ENCODE measurements at places on chromosomes 3 and 15.

DNA sequence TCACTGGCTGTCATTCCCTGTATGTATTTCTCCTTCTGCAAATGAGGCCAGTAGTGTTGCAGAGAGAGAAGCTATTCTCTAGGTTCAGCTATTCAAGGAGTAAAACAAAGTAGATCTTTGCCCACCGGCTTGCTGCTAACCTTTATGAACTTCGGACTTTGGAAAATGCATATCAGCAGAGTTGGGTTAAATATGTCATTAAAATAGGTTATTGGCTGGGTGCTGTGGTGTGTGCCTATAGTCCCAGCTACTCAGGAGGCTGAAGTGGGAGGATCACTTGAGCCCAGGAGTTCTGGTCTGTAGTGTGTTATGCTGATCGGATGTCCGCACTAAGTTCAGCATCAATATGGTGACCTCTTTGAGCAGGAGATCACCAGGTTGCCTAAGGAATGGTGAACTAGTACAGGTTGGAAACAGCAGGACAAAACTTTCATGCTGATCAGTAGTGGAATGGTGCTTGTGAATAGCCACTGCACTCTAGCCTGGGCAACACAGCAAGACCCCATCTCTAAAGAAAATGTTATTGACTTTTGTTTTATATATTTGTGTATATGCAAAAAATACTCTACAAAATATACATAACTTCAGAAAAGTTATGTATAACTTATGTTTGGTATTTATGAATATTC, 53.4 kb downstream of the SACM1L start:
- no peak for DNase-seq

DNA sequence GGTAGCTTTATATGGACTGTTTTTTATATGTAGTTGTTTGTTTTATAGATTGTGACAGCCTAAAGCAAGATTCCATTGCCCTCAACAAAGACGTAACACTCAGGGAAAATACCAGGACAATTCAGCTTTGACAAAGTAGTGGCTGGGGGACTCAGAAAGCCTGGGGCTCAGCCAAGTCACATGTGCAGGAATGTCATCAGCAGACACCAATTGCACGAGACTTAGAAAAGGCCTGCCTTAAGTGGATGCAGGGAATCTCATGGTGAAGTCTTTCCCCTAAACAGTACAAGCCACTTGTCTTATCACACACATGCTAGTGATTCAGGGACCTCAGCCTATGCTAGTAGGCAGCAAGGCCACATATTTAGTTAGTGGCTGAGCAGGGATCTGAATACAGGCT, 381.8 kb upstream of the THBS1 start:
- no peak for DNase-seq

DNA sequence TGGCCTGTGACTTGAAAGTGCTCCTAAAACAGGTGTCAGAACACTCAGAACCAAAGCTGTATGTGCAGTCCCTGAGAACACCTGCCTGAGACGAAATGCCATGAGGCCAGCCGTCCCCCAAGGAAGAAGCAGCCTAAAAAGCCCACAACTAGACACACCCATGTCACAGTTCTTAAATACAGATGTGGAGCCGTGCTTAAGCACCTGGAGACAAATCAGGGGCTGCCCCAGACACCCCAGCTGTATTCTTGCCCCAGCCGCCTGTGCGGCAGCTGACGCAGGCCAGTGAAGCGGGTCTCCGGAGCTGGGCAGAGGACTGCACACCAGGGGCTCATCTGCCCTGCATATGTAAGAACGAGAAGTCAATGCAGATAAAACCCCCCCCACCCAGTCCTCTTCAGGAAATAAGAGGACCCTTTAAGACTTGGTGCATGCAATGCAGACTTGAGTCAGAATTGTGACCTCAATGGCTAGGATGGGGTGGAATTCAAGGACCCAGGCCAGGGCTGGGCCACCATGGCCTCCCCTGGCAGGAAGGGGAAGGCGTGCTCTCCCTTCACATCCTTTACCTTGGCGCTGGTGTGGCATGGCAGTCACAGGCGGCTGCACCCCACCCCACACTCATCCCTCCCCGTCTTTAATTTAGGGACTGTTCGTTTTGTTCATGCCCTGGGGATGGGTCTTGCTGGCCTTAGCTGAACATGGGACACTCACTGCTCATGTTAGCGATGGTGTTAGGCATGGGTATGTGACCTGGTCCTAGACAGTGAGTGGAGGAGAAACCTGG, 27.7 kb upstream of the PLXNA1 start:
- DNase-seq, result no peak

DNA sequence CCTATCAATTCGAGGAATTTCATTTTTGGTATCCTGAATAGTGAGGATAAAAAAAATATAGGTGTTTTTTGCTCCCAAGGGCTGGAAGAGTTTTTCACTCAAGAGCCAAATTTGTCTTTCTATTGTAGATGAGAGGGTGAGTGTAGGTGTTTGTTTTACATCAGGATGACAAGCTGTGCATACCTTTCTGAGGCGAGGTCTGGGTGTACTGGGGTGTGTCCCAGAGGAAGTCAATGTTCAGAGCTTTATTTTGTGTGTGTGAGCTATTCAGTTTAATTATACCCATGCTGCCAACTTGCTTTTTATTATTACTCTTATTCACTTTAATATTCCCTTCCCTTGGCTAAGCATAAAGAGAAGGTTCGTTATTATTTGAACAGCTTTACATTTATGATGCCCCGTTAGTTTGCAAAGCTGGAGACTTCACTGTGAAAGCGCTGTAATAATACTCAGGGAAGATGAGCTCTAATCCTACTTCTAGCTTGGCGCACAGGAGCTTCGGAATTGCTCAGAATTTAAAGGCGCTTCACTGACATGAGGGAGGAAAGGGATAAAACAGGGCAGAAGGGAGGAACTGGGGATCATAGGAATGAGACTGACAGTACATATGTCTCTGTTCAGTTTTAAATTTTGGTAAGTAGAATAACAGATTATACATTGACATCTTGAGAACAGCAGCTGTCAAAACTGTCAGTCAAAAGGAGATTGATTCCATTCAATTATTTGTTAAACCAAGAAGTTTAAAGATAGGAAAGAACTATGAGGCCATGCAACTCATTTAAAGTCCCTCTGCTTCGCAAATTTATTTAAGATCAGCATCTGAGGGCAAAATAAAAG, 117.7 kb upstream of the TP63 start:
- no peak for DNase-seq

DNA sequence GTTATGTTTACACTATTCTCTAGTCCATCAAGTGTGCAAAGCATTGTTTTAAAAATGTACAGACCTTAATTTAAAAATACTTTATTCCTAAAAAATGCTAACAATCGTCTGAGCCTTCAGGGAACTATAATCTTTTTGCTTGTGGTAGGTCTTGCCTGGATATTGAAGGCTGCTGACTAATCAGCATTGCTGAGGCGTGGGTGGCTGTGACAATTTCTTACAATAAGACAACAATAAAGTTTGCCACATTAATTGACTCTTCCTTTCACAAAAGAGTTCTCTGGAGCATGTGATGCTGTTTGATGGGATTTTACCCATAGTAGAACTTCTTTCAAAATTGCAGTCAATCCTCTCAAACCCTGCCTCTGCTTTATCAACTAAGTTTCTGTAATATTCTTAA, 384.0 kb upstream of the TGFBR2 start:
- no peak for DNase-seq

DNA sequence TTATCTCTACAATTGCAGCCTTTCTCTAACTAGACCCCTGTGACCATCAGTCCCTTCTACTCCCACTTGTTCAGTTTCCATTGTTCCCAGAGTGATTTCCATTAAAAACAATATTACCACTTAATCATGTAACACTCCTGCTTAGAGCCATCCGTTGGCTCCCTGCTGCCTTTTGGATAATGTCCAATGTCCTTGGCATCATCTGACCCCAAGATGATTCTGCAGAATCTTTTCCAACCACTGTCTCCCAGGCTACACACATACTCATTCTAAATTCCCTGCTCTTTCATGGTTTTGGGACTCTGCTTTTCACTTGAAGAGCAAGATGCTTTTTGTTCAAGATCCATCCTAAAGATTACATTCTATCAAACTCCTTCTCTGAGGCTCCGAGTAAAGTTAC, 7.1 kb downstream of the KCNH8 start:
- DNase-seq, result no peak

GRCh38 chr15:89362203-89363101, 27.8 kb upstream of the POLG start:
- DNase-seq, result no peak

DNA sequence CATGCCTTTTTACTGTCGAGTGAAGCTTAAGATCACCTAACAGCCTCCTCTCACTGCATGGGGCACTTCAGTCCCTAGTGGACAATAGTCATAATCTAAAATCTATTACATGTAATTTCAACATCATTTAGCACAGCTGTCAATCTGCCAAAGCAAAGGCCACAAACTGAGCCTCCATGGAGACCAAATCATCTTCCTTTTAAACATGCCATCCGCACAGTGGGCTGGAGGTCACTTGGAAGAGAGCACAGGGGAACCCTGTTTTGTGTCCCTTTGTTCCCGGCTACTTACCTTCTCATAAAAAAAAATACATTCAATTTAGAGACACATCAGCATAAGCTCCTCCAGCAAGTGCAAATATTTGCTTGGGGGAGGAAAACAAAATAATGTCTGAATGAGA, 167.3 kb downstream of the SQOR start:
- DNase-seq, result no peak

DNA sequence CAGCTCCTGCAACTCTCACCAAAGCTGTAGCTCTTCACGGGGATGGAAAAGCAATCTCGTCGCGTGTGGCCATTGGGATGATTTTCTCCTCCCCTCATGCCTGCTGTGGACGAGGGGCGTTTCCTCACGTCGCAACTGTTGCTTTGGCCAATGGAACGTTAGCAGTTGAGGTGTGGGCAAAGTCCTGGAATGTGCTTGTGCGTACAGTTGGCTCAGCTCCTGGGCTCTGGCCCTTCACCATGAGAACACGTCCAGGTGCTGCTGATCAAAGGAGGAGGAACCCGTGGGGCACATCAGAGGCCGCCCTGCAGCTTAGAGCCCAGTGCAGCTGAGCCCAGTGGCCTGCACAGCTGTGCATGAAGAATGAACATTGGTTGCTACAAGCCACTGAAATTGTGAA, 186.1 kb downstream of the TJP1 start:
- DNase-seq, result no peak

DNA sequence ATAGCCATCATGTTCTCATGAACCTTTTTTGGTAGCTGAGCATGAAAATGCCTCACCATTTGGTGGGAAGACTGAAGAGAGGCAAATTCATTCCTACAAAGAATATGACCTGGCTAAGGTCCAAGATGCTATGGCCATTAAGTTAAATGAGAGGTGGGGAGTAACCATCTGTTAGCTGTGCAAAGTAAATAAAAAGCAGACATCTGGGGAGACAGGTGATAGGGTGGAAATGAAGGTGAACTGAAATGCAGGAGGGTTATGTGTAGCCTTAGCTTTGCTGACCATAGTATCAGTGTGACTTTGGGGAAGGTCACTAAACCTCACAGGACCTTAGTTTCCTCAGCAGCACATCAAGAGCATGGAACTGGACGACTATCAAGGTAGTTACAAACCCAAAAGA, 111.0 kb upstream of the STRIT1 start:
- no peak for DNase-seq

DNA sequence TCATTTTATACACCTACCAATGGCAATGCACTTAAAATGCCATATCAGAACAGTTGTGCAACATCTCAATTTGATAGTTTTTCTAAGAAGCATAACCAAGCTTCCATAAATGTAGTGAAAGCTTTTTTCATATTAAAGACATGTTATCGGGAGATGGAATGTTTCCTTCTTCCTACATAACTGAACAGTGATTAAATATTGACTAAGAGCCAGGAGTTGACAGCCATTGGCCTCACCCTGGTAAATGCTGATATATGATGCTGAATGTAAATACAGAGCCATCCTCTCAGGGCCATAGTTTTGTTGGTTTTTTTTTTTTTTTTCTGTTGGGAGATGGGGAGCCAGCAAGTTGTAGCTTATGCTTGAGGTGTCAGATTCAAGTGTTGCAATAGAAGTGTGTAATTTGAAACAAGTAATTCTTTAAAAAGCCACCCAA, 203.3 kb upstream of the IL12A start:
- DNase-seq, result no peak

- DNase-seq, result no peak
These were observed 32.4 kb downstream of the LSM3 start for GRCh38 chr3:14210843-14211594.

GRCh38 chr3:58607816-58608215, 30.6 kb upstream of the FAM107A start:
- DNase-seq, result no peak

DNA sequence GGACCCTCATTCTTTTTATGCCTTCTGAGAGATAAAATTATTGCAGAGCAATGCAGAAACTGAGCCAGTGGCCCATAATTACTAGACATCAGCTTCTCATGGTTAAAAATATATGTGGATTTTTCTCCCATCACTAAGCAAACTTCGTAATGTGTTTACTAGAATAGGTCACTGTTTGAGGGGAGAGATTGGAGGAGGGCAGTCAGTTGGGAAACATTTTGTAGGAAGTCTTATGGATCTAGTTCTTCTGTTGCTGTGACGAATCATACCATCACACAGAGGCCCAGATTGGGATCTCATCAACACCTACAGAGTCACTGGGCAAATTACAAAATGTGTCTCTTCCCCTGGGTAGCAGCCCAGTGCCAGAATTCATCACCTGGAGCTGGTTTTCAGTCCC, 81.4 kb downstream of the PDE8A start:
- DNase-seq, result no peak

DNA sequence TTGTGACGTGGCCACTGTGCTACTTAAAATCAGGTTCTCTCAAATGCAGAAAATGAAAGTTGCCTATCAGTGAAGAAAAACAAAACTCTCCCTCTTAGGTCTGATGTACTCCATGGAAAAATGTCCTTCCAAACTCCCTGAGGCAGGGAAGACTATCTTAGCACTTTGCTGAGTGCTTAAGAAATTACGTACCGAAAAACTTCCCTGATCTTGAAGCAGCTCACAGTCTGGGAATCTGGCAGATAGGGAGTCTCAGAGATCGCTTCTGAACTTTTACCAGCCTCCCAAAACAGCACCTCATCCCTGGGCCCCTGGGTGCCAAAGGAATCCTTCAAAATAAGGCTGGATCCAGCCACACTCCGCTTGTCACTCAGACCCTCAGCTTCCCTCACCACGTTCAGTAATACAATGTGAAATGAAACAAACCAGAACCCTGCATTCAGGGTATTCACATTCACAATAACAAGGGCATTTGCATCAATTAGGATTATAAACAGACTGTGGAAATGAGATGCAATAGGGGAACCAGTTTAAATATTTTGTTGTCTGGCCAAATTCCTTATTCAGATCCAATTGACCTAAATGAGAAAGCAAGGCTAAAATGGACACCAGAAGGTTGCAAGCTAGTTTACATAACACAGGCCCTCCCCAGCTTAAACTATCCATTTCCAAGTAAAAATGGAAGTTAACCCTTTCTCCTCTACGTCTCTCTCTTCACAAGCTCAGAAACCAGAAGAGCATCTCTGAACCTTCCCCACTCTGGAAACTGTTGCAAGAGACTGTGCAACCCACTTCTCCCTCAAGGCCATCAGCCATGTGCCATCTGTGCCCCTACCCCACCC, 20.9 kb downstream of the OSBPL10 start:
- no peak for DNase-seq

GRCh38 chr3:123295901-123296250, 94.1 kb downstream of the SEC22A start:
- DNase-seq, result no peak
